Stimulated activated CD8-positive, alpha-beta memory T cell treated with anti-CD3 and anti-CD28 coated beads, Interleukin-7, amount 100 ng/mL, for 24 hours (primary cell): ENCODE measurements at places on chromosomes 2 and 18.

GRCh38 chr2:215366440-215367032 is 54.7 kb downstream of the ATIC start:
- DNase-seq, result no peak

DNA sequence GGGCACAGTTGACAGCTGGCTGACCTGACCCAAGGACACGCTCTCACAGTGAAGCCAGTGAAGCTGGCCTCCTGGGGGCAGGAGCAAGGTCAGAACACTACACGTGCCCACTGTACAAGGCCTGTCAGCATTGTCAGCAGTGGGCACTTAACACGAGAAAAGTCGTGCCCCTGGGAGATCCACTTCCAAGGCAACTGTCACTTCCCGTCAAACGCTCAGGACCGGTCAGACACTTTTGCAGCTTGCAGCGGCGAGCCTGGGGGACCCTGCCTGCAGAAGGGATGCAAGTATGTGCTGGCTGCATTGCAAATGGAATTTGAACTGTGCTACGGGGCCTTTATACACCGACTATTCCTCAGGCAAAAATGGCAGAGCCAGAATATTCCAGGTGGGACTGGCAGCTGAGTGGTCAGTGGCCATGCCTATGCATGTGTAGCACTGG is 176.2 kb downstream of the BCL2 start:
- no peak for DNase-seq

- no peak for DNase-seq
Measured at GRCh38 chr18:48982266-48982665, 31.5 kb upstream of the SMAD7 start.

DNA sequence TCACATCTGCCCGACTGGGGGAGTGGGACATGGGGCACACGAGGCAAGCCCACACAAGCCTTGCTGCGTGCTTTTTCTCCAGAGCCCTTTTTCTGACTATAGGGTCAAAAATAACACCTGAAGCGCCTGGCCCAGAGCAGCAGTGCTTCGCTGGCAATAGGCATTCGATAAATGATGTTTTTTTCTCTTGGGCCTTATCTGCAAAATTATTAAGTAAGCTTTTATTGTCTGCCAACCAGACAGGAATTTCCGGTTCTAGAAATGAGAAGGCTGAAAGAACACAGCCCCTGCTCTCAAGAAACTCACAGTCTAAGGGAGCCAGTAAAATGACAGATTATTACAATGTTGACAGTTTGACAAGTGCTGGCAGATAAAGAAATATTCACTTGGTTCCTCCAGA is 2.7 kb upstream of the TMBIM1 start:
- DNase-seq, result no peak

- DNase-seq, result no peak
Measured at GRCh38 chr2:118310681-118311429, 222.6 kb downstream of the INSIG2 start.

- no peak for DNase-seq
Measured at GRCh38 chr2:5849562-5849961, 157.4 kb downstream of the SOX11 start.

- no peak for DNase-seq
Measured at GRCh38 chr2:83172841-83173240, 1286.2 kb downstream of the SUCLG1 start.

- DNase-seq, result no peak
Measured at GRCh38 chr18:3593381-3593903, 143.5 kb downstream of the TGIF1 start.

GRCh38 chr2:156565066-156565710 is 129.0 kb downstream of the GPD2 start:
- DNase-seq, result no peak
